ENCODE measurements at places on chromosomes 13 and 19.

- DNase-seq: no peak
Measured at GRCh38 chr13:48629277-48629676, 24.5 kb upstream of the CYSLTR2 start.

DNA sequence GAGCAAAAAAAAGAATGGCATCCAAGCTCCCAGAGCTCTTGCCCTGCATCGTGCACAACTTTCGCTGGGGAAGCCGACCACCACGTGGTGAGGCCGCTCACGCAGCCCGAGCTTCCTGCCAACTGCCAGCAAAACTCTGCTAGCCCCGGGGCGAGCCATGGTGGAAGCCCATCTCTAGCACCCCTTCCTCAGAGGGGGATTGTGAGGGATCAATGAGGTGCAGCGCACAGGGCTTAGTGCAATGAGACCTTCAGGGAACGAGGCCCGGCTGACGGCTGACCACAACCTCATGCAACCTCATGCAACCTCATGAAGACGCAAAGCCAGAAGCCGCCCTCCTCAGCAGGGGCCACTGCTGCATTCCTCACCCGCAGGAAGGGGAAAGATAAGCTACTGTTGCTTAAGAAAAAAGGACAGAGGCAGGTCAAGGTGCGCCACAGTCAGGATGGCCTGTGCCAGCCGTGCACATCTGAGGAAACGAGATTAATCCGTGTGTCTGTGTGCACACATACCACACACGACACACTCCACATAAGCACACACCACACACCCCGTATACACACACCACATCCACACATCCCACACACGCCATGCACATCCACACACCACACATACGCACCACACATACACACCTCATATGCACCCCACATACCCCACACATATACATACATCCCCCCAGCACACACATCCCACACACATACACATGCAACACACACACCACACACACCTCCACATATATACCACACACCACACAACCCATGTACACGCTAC lies 9.6 kb downstream of the HSPBP1 start:
- no peak for DNase-seq

DNA sequence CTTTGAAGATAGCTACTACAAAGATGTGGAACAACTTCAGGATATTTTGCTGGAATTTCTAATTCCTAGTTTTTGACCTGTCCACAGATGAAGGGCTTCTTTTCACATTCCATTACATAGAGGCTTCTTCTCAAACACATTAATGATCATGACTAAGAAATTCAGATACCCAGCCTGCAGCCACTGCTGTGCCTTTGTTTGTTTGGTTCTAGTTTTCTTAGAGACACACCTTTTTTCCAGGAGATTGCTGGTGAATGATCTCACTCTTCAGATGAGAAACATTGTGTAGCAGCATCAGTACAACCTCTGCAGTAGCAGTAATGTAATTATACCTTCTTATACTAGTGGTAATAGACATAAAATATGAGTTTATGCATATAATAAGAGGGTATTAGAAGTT lies 5.0 kb downstream of the TDRD3 start:
- no peak for DNase-seq

GRCh38 chr13:51834581-51835171 lies 10.3 kb downstream of the TMEM272 start:
- DNase-seq: no peak

- no peak for DNase-seq
Measured at GRCh38 chr13:38417727-38418126, 68.1 kb downstream of the UFM1 start.

DNA sequence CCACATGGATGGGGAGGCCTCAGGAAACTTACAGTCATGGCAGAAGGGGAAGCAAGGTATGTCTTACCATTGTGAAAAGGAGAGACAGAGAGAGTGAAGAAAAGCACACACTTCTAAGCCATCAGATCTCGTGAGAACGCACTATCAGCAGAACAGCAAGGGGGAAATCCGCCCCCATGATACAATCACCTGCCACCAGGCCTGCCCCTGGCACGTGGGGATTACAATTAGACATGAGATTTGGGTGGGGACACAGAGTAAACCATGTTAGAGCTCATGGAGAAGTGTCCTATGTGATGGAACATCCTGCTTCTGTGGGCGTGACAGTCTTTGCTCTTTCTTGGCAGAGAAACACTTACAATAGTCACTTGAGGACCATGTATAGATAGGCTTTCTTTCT lies 28.1 kb upstream of the ZNF331 start:
- no peak for DNase-seq

GRCh38 chr13:70388935-70389334 lies 280.7 kb upstream of the KLHL1 start:
- no peak for DNase-seq

GRCh38 chr13:74021505-74021904 lies 112.7 kb downstream of the KLF12 start:
- no peak for DNase-seq

GRCh38 chr19:43767818-43768217 lies 13.0 kb downstream of the KCNN4 start:
- DNase-seq: no peak

- DNase-seq: no peak
Measured at GRCh38 chr13:68428292-68428691, 1198.2 kb upstream of the PCDH9 start.

DNA sequence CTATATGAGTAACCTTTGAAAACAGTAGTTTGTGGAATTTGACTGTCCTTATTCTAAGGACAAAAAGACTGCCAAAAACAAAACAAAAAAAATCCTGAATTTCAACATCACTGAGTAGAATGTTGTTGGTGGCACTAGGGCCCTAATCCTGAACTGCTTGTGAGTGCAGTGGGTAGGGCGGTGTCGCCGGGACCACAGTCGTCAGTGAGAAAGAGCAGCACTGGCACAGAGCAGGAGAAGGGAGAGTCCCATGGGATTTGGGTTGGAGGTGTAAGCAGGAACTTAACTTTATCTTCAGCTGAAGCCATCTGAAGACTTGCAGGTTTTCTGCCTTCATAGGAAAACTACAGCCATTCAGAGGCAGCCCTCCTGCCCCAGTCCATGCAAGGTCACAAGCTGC lies 5.6 kb downstream of the PCID2 start:
- no peak for DNase-seq

GRCh38 chr19:31715249-31715945 lies 366.2 kb upstream of the TSHZ3 start:
- no peak for DNase-seq

GRCh38 chr13:45108716-45109101 lies 11.6 kb upstream of the GTF2F2 start:
- DNase-seq: no peak

DNA sequence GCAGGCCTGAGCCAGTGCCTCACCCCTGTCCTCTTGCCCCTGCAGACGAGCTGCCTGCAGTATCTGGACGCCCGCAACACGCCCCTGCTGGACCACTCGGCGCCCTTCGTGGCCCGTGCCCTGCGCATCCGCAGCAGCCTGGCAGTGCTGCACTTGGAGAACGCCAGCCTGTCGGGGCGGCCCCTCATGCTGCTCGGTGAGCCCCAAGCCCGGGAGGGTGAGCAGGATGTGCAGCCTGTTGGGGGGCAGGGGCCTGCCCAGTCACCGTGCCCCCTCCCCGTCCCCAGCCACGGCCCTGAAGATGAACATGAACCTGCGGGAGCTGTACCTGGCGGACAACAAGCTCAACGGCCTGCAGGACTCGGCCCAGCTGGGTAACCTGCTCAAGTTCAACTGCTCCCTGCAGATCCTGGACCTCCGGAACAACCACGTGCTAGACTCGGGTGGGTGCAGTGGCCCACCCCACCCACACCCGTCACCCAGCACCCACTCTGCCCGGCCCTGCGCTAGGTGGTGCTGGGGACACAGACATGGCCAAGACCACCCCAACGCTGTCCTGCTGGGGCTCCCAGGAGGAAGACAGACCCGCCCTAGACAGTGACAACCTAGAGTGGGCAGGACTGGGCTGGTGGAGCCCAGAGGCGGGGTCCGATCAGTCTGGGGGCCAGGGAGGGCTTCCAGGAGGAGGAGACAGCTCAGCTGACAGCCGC lies 18.6 kb downstream of the NKPD1 start:
- no peak for DNase-seq

GRCh38 chr19:18604820-18605159 lies 1.8 kb downstream of the CRLF1 start:
- DNase-seq: no peak

GRCh38 chr19:30109565-30109964 lies 167.5 kb downstream of the URI1 start:
- DNase-seq: no peak

DNA sequence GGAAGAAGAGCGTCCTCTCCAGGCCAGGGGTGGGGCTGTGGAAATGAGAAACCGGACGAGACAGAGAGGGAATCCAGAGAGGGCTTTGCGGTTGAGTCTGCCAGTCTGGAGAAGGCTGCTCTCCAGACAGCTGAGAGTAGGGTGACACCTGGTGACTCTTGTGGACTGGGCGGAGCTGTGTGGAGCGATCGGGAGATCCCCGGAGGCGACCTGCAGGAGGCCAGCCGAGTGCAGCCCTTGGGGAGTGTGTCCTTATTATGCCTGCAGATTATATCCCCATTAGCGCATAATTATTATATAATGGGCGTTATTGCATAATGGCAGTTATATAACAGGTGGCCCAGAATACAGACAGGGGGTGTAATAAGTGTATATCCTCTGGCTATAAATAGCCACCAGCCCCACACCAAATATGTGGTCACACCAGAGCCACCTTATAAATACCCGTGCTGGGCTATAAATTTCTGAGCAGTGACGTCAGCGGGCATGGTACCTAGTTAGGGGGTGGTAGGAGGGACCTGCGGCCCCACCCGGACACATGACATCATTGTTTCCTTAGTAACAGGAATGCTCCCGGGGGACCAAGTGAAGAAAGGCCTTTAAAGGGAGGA lies 41.2 kb downstream of the NFIX start:
- no peak for DNase-seq

DNA sequence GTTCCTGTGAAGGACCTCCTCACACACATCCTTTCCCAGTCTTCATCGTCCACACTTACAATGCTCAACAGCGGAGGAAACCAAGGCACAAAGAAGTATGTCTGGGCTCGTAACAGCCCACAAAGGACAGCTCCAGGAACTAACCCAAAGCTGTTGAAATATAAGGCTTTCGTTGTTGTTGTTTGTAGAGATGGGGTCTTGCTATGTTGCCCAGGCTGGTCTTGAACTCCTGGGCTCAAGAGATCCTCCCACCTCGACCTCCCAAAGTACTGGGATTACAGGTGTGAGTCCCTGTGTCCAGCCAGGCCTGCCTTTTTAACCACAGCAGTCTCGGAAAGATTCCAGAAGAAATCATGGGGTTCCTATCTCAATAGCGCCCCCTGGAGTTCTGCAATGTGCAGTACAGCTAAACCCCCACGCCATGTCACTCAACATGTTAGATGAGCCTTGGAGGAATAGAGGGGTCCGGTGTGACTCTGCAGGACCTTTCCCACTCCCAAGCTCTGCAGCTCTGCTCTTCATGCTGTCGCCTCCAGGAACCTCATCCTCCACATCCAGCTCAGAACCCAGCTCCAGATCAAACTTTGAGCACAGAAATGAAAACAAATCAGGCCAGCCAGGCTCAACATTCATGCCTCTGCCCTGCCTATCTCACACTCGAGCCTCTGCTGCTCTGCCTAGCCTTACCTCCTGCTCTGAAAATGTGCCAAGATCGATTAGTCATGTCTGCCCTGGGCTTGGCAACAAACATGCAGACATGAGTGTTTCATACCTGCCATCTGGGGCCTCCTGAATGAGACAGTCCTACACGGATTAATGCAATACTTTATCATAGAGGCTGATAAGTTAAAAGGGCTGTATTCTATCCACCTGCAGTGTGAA lies 7.5 kb downstream of the PLA2G4C start:
- DNase-seq: peak; percentile 28

DNA sequence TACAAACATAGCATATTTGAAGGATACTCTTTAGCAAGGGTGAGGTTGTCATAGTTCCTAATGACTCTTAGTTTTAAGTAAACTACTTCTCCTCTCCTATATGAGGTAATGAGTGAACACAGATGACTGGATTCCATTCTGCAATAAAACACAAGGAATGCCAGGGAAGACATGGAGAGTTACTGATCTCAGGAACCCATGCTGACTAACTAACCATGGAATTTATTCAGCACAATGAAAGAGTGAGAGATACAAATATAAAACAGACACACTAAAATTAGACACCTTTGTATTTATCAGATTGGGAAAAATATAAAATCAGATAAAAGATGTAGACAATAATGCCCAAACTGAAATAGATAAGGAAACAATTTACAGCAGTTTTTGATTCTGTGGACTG lies 1525.9 kb upstream of the SLC10A2 start:
- no peak for DNase-seq

DNA sequence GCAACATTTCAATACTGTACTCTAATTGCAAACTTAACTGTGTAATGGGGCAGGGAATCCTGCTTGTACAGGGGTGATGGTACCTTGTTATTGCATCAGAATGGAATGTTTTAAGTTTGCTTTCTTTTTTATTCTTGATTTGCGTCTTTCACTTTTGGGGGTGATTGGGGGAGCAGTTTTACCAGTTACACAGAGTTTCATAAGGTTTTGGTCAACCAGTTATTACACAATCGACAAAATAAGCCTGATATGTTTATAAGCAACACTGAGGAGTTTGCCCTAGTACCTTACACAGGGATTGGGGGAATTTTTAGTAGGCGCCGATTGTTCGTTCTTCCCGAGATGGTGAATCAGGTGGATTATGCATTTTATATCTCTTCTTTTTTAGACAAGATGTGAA lies 2.7 kb downstream of the KLF5 start:
- no peak for DNase-seq

DNA sequence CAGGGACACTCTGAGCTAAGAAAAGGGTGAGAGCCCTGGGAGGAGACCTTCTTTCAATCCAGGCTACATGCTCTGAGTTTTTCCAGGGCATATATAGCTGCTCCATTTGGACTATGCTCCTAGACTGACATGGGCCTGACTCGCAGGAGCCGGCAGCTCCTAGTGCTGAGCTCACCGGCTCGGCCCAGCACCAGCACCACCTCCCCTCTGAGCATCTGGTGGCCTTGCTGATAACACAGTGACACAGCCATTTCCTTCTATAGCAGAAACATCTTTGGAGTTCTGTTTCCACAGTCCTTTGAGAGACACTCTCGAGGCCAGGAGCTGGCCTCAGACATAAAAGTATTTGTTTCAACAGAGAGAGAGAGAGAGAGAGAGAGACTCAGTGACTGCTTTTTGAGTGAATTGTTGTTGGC lies 184.9 kb downstream of the TM9SF2 start:
- DNase-seq: no peak

DNA sequence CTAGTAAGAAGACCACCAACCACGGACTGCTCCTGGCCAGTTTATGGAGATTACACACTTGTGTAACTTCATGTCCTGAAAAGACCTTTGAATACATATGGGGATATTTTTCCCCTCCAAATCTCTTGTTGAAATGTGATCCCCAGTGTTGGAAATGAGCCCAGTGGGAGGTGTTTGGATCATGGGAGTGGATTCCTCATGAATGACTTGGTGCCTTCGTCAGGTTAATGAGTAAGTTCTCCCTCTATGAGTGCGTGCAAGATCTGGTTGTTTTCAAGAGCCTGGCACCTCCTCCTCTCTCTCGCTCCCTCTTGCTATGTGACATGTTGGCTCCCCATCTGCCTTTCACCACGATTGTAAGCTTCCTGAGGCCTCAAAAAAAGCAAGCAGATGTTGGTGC lies 769.0 kb upstream of the SLITRK1 start:
- no peak for DNase-seq

All from activated naive CD4-positive, alpha-beta T cell treated with Interleukin-2 at 50 U/mL for 16 hours (primary cell).